Activated T-cell treated with anti-CD3 and anti-CD28 coated beads, Interleukin-2, amount 50 U/mL, for 1 hour (primary cell): ENCODE measurements at places on chromosomes 6 and 20.

DNA sequence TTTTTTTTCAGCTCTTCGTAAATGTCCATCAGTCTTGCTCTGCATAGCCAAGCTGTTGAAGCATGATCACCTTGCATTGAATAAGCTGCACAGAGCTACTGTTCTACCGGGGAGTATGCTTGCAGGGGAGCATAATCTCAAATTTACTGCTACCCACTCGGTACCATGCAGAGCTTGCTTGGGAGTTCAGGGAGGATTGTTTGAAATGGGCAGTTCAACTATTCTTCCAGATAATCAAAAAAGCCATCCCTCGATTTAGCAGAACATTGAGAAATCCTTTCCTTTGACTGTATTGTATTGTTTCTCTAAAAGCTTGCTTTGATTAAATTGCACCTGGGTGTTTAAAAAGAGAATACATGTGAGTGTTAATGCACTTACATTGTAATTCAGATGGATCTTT is 332.6 kb downstream of the UTRN start:
- no peak for DNase-seq

GRCh38 chr6:107123501-107123900 is 8.2 kb upstream of the BEND3 start:
- DNase-seq = no peak

GRCh38 chr20:52142757-52143156 is 48.8 kb downstream of the ZFP64 start:
- DNase-seq = no peak

GRCh38 chr6:121584586-121585369 is 149.3 kb downstream of the GJA1 start:
- DNase-seq = no peak

- no peak for DNase-seq
Observed at GRCh38 chr6:49898904-49899566, 32.7 kb upstream of the CRISP1 start.

GRCh38 chr6:123785039-123785438 is 18.6 kb upstream of the NKAIN2 start:
- no peak for DNase-seq

DNA sequence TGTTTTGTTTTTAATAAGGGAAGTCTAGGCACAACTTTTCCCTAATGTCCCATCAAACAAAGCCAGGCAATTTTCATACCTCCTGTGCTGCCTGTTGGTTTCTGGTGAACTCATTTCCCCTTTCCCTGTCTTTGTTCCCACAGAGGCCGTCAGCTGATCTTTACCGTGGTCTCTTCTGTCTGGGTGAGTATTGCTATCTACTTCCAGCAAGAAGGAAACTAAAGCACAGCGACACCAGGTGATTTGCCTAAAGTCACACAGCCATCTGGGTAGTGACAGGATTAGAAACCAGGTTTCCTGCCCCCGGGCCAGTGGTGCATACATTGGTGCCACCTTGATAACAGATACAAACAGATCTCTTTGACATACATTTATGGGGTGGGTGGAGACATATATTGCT is 59.6 kb downstream of the RAB44 start:
- DNase-seq = no peak

DNA sequence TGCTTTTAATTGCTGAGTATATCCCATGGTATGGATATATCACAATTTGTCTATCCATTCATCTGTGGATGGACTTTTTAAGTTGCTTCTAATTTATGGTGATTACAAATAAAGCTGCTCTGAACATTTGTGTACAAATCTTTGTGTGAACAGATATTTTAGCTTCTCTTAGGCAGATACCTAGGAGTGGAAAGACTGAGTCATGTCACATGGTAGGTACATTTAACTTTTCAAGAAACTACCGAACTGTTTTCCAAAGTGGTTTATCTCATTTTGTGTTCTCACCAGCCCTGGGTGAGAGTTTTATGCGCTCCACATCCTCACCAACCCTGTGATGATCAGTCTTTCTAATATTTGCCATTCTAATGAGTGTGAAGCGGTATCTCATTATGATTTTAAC is 31.0 kb upstream of the ZNFX1 start:
- DNase-seq = no peak

- no peak for DNase-seq
Observed at GRCh38 chr6:125082908-125083683, 70.5 kb upstream of the TPD52L1 start.

DNA sequence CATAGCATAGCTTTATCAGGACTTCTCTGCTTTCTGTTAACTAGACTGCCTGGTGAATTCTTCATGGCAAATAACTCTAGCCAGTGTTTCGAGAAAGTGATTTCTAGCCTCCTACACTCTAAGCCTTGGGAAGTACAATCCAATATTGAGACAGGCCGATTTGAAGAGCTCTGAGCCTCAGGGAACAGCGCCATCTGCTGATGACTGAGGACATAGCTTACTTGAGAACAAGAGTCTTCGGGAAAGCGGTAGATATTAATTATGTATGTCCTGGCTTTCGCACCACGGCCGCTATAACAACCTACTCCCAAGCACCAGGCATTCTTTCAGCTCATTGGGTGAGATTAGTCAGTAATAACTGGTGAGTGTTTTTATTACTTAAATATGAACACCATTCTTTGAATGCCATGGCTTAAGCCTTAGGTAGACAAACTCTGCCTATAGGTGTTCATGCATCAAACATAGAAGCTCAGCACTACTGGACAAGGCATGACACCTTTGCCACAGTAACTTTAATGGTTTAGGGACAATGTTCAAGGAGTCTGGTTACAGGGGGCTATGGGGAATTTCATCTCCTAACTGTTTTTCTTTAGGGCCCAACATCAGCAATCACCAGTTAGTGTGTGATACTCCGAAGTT is 518.6 kb downstream of the BMP2 start:
- DNase-seq = no peak

DNA sequence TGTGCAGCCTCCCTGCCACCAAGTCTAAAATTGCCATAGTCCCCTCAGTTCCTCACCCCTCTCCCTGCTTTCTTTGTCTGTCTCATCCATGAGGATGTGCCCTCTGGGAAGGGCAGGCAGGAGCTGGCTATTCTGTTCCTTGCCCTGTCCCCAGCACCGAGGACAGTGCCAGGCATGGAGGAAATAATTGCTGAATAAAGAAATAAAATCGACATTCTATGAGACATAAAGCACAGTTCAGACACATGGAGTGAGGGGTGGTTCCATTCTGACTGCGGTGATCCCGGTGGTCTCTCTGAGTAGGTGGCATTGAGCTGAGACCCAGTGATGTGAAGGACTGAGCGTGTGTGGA is 23.5 kb upstream of the NOL4L start:
- DNase-seq = no peak
